ENCODE measurements at places on chromosomes 16 and 17. TPM values are rescaled to one million over a fixed set of nuclear protein-coding genes. Genes with fewer than 3 reads are reported as not detected.

The CLEC18C gene
- total RNA-seq, result 0.16 TPM

The UMOD gene
- not detected for total RNA-seq

The NOTUM gene
- total RNA-seq, result 0.11 TPM

The DUSP3 gene
- total RNA-seq, result 5.7 TPM

The SHISA9 gene
- 0.02 TPM for total RNA-seq

The HIC1 gene
- 65.7 TPM for total RNA-seq

The ALG1 gene
- total RNA-seq, result 32.5 TPM

The TMC7 gene
- total RNA-seq, result 0.05 TPM

The SLC16A6 gene
- 5.3 TPM for total RNA-seq

The RUNDC3A gene
- 0.20 TPM for total RNA-seq

The CD300LB gene
- total RNA-seq, result not detected

The LRRC37A gene
- total RNA-seq, result 2.9 TPM

The MYH2 gene
- not detected for total RNA-seq

The NOXO1 gene
- total RNA-seq, result 0.25 TPM

The PDILT gene
- not detected for total RNA-seq

The TOP2A gene
- total RNA-seq, result 411 TPM

The SLC52A1 gene
- 0.16 TPM for total RNA-seq

The ETV4 gene
- total RNA-seq, result 1.2 TPM

The NOG gene
- not detected for total RNA-seq

The ABCC3 gene
- not detected for total RNA-seq

The TLCD3B gene
- 3.6 TPM for total RNA-seq

The SPATA32 gene
- 0.16 TPM for total RNA-seq

The KRTAP4-6 gene
- not detected for total RNA-seq

The KRTAP9-4 gene
- not detected for total RNA-seq

The ATP2A1 gene
- 1.6 TPM for total RNA-seq

The DNAI2 gene
- 0.50 TPM for total RNA-seq

The TRPV3 gene
- 0.27 TPM for total RNA-seq

The PABPN1L gene
- not detected for total RNA-seq

The TOM1L1 gene
- 0.68 TPM for total RNA-seq

The HOXB13 gene
- total RNA-seq, result not detected

The PRR29 gene
- total RNA-seq, result 1.8 TPM

The MEAK7 gene
- total RNA-seq, result 28.2 TPM

The PIK3R6 gene
- 9.0 TPM for total RNA-seq

The DPEP1 gene
- not detected for total RNA-seq

The TNFRSF17 gene
- not detected for total RNA-seq

The TPSG1 gene
- total RNA-seq, result not detected

The GPR139 gene
- total RNA-seq, result not detected
